BJ (cell line): ENCODE measurements at places on chromosomes 3 and 15.

- no peak for DNase-seq
These were observed 19.6 kb upstream of the DGKG start for GRCh38 chr3:186381424-186382216.

DNA sequence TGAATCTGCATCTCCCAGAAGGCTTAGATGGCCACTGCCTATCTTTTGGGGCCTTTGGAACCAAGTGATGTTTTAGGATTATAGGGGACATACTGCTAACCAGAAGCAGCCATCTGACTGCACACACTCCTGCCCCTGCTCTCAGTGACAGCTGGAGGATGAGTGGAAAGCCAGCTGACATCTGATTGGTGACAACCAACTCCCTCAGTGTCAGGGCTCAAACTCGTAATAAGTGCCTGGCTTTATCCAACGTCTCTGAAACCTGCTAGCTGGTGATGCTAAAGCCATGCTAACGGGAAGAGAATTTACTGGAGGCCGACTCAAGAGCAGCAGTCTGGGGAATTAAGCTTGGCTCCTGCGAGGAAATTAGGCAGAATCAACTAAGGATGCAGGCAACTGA is 35.1 kb downstream of the KY start:
- no peak for DNase-seq

- DNase-seq = no peak
These were observed 1.5 kb downstream of the CELF6 start for GRCh38 chr15:72318408-72318942.

GRCh38 chr3:111414531-111414930 is 127.5 kb upstream of the CD96 start:
- DNase-seq = no peak

- DNase-seq = no peak
These were observed 653.1 kb downstream of the RBMS3 start for GRCh38 chr3:29933802-29934490.

- no peak for DNase-seq
These were observed 64.4 kb downstream of the CCDC54 start for GRCh38 chr3:107441617-107442016.

GRCh38 chr3:53834429-53835095 is 11.7 kb downstream of the CHDH start:
- no peak for DNase-seq

DNA sequence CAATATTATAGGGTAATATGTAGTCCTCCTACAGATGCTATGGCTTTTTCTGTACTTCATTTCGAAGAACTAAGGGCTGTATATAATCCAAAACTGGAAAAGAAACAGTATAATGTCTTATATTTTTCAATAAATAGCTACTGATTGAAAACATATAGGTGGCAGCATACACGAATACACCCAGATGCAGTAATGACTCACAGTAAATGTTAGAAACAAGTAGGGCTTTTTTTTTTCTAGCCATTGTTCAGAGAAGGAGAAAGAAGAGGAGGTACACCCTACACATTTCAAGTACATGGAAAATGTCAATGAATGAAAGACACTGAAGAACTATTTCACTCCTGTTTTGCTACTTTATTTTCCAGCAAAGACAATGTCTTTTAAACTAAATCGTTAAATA is 9.4 kb downstream of the DAZL start:
- no peak for DNase-seq

GRCh38 chr15:92603743-92604470 is 51.7 kb downstream of the FAM174B start:
- no peak for DNase-seq

DNA sequence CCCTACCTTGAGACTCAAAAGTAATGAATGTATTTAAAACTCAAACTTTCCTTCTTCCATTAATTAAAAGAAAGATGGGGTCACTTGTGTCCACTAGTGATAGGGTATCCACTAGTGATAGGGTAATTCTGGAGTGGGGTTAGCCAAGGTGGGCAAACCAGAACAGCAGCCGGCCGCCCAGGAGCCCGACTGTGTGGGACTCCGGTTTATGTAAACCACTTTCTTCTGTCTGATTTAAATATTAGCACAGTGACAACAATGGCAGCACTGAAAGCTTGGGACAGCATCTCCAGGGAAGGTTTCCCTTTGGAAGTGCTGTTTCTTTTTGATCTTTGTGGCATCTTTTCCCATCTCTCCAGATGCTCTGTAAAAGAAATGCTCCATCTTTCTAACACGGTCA is 722 bp downstream of the MYZAP start:
- DNase-seq = no peak

DNA sequence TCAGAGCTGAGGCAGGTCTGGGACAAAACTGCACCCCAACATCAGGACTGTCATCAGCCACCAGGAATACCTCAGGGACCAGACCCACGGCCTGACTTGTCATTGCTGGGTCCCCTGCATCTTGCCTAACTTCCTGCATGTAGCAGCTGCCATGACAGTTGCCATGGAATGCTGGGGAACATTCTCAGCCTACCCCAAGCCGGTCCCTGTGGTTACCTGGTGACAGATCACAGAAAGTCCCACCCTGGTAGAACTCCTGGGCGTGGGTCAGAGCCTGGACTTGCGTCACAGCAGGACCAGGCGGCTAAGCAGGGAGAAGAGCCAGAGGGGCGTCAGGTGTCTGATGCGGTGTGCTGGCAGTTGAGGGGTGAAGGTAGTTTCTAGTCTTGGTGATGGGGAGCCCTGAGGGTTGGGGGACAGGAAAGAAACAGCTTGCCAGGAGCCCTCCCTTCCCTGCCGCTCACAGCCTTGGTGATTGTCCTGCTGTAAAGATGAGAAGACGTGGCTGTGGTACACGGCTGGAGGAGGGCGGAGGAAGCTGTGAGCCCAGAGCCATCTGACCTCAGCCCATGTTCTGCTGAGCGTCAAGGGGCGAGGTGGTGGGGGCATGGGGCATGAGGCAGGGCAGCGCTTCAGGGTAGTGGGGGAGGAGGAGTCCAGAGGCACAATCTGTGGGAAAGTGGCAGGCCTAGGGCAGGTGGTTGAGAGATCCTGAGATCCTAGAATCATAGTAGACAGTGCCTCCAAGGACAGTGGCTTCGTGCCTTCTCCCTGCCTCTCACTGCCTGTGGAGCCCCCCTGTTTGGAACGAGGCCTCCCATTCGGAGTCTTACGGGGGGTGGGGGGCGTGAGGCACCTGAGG is 5.4 kb downstream of the H1-8 start:
- no peak for DNase-seq

GRCh38 chr15:60649845-60650548 is 171.1 kb upstream of the ICE2 start:
- DNase-seq = no peak

GRCh38 chr3:33211444-33211843 is 7.2 kb downstream of the SUSD5 start:
- peak; percentile 66 for DNase-seq

GRCh38 chr15:58378241-58379085 is 53.3 kb upstream of the LIPC start:
- no peak for DNase-seq

DNA sequence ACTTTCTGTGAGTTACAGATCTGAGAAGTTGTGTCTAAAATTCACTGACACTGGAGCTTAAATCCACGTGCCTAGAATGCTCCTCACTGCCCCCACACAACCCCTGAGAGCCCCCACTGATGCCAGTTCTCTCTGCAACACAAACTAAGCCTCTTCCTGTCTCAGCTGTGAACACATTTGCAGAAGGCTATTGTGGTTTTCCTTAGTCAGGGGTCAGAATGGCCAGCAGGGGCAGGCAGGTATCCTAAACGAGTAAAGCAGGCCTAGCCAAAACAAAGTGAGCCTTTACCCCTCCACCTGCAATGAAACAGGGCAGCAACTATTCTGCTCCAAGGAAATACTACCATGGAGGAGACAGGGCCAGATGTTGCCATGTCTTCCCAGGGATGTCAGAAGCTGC is 78.6 kb downstream of the FHIT start:
- DNase-seq = no peak

GRCh38 chr15:77138167-77138522 is 67.2 kb upstream of the TSPAN3 start:
- no peak for DNase-seq

DNA sequence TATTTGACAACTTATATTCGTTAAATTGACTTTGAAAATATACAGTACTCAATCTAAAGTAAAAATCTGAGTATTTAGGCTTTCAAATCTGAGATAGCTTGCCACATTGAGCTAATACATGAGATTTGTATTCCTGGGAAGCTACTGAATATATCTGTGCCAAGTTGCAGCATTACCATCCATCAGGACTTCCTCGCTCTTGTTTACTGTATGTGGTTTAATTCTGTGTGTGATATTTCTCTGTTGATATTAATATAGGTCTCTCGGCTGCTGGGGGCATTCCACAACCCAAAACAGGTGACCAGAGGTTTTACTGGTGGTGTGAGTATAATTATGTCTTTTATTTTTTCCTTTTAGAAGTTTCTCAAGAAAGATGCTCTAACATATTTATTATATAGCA is 5.8 kb downstream of the IDH3A start:
- no peak for DNase-seq
